D341Med (cell line): ENCODE measurements at places on chromosomes 6 and 20.
A peak's percentile ranks its signal among the peaks of the same experiment; 100 is the strongest.

DNA sequence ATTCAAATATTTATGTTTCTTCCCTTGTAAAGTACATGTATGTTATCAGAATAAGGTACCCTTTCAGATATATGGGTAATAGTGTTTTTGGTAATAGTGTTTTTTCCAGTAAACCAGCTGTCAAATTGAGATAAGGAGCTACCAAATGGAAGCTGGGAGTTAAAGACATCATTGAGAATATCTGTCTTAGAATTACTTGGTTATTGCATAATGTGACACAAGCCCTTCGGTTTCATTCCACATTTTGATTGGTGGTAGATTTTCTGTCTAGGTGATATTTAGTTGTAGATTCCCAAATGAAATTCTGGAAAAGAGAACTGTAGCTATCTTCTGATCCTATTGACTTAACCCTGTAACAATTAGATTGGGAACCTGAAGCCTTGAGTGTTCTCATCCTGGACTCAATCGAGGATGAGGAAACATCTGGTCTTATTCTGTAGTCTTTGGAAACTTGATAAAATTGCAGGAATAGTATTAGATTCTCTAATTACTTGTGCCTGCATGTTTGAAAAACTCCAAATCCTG lies 75.1 kb upstream of the SYNJ2 start:
- DNase-seq = no peak

GRCh38 chr6:170262489-170263088 lies 28.3 kb downstream of the DLL1 start:
- DNase-seq = no peak

- DNase-seq = no peak
Observed at GRCh38 chr20:36728986-36729385, 16.9 kb downstream of the NDRG3 start.

DNA sequence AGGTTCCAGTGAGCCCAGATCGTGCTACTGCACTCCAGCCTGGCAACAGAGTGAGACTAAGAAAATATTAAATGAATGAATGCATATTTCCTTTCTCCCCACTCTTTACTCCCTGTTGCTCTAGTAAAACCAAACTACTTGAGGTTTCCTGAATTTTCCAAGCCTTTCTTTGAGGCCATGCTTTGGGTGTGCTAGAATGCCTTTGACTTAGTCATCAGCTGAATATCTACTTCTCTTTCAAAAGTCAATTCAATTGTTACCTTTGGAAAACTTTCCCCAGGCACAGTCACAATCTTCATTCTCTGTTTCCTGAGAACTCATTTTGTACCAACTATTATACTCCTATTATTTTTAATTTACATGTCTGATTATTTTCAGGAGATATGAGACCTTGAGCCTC lies 27.5 kb upstream of the CEP85L start:
- DNase-seq = no peak

DNA sequence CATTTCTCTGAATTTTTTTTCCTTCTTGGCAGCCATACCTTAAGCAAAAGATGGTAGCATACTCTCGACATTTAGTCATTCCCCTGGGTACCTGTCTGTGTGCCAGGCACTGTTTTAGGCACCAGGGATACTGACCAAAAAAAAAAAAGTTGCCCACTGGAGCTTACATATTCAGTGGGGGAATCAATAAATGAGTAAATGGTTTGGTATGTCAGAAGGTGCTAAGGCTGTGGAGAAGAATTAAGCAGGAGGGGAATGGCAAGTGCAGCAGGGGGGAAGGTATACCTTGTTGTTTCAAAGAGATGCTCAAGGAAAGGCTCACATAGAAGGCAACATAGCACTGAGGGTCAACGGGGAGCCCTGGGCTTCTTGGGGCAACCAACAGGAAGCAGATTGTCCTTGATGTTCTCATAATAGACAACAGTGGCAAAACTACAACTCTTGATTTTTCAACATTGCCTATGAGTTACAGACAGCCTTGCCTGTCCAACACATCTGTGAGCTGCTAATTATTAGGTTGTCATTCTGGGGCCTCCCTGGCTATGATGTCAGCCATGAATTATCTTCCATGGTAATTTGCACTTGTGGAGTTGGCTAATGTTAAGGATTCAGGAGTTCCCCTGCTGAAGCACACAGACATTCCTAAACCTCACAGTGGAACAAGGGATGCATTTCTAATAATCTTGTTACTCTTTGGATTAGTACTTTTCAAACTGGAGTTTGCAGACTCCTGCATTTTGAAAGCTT lies 19.6 kb downstream of the NT5E start:
- DNase-seq = no peak

DNA sequence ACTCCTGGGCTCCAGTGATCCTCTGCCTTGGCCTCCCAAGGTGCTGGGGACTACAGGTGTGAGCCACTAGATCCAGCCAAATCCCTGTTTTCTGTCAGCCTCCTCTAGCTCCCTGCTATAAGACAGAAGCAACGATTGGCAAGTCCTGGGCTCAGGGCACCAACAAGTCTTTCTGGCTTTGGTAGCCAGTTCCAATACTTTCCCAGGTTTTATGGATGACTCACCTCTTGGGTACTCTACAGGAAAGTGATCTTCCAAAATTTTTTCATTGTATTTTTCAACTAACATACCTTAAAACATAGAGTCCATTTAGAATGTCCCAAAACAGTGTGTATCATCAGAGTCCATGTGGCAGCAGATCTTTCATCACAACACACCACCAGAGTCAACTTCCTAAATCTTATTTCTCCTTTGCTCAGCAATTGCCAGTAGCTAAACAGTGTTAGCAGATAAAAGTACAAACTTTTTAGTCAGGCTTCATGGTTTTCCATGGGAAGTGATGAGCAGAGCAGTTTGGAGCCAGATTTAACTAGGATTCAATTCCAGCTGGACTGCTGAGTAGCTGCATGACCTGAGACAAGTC lies 13.3 kb downstream of the GABBR1 start:
- no peak for DNase-seq

- no peak for DNase-seq
Observed at GRCh38 chr6:160420969-160421556, 72.9 kb downstream of the SLC22A3 start.

- peak; percentile 59 for DNase-seq
Observed at GRCh38 chr6:72580281-72580940, 41.5 kb upstream of the KCNQ5 start.

- no peak for DNase-seq
Observed at GRCh38 chr6:170210651-170211403, 80.1 kb downstream of the DLL1 start.

DNA sequence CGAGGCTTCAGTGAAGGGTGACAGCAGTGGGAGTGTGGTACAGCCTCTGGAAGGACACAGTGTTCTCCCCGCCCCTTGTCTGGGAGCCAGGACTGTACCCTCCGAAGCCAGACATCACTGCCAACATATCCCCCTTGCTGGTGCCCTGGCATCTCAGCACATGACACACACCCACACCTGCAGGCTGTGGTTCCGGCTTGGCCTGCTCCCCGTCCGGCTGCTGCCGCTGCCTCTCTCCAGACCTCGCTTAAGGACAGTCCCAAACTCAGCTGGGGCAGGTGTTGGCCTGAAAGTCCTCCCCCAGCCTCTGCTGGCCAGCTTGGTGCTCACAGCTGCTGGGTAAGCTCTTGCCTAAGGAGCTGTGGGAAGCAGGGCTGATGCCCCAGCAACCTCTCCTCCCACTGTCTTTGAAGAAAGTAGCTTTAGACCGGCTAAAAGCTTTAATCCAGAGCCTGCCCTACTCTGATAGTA lies 7.0 kb downstream of the EMILIN3 start:
- no peak for DNase-seq
